ENCODE measurements at places on chromosomes 16 and 17. TPM values are rescaled to one million over a fixed set of nuclear protein-coding genes. Genes with fewer than 3 reads are reported as not detected.

DNA sequence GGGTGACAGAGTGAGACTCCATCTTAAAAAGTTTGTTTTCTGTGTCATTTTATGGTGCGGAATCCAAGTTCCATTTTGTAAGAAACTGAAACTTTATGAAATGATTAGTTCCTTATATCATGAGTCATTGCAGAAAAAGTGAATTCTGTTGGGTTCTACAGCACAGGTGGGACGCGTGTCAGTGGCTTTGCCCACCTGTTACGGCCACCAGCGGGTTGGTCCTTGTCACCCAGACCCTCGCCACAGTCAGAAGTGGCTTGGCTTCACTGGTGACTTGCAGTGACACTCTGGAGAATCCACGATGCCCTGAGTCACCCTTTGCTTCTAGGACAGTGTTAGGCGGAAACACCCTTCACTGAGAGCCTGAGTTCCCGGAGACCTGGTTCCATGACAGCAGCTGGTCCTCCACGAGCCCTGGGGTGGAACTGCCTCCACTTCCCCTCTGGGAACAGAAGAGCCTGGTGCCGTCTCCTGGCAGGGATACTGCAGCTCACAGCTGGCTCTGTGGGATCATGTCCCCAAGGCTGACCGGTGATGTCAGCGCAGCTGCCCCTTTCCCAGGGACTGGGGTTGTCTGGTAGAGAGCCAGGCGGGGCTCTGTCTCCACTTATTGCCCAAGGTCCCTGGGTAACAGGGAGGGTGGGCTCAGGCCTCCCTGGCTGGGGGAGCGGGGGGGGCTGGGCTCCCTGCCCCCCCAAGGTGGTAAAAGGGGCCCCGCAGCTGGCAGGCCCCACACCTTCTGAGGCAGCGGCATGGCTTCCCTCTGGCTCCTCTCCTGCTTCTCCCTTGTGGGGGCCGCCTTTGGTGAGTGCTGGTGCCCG, at the start of gene CTRB1:
CTRB1 (plus strand) TSS at position 733 of the 821 bp plus-strand sequence; CDS start at position 753, 20 bp downstream.
- DNase-seq = no peak

DNA sequence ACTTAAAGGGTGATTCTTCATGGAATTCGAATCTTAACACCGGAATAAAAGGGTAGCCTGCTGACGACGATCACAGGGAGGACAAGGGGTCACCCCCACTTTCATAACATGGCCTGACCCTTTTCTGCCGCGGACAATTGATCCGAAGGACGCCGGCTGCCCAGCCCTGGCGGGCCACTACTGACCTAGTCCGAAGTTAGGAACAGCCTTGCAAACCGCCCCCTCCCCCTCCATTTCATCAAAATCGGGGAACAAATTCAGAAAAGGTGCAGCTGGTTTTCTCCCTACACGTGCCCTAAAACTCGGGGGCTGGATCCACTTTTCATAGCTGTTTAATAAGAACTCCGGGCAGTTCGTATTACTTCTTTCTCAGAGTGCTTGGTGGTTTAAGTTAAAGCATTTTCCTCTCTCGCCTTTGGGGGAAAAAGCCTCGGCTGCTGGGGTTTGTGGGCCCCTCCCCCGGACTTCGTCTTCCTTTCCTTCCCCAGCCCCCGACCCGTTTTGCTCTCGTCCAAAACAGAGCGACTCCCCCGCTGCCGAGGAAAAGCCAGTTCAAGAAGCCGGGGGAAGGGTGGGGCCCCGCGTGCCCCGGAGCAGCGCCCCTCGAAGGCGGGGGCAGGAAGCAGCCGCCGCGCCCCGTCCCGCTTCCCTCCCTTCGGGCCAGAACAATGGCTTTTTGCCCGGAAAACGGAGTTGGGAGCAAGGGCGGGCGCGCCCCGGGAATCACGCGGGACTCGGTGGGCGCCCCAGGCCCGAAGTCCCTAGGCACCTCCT, 641 bp upstream of the CBX2 start:
- DNase-seq = no peak

GRCh38 chr16:48393485-48394354, 8.5 kb upstream of the SIAH1 start:
- DNase-seq = no peak

Gene NAE1
- 103 TPM for polyA plus RNA-seq

- no peak for DNase-seq
Observed at GRCh38 chr17:70024253-70024652, 50.8 kb upstream of the KCNJ16 start.

GRCh38 chr17:76013377-76013932, 12.8 kb downstream of the CDK3 start:
- DNase-seq = no peak

- DNase-seq = no peak
Observed at GRCh38 chr17:75088465-75089417, 987 bp downstream of the SLC16A5 start.

- no peak for DNase-seq
Observed at GRCh38 chr16:88289561-88289960, 93.2 kb upstream of the ZNF469 start.

DNA sequence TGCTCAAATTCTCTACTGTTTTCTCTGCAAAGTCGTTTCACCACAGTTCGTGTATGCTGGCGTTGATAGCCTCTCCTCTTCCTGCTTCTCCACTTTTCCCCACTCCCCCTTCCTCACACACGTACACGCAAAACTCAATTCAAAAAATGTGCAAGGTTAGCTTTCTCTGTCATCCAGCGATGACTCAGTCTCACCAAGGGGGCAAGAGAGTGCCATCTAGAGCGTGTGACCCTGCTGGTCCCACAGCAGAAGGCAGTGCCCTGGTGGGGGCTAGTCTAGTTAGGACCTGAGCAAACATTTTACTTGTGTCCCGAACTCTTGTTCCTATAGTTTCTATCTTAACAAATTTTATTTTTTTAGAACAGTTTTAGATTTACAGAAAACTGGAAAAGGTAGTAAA, 121.2 kb upstream of the CHMP6 start:
- no peak for DNase-seq

DNA sequence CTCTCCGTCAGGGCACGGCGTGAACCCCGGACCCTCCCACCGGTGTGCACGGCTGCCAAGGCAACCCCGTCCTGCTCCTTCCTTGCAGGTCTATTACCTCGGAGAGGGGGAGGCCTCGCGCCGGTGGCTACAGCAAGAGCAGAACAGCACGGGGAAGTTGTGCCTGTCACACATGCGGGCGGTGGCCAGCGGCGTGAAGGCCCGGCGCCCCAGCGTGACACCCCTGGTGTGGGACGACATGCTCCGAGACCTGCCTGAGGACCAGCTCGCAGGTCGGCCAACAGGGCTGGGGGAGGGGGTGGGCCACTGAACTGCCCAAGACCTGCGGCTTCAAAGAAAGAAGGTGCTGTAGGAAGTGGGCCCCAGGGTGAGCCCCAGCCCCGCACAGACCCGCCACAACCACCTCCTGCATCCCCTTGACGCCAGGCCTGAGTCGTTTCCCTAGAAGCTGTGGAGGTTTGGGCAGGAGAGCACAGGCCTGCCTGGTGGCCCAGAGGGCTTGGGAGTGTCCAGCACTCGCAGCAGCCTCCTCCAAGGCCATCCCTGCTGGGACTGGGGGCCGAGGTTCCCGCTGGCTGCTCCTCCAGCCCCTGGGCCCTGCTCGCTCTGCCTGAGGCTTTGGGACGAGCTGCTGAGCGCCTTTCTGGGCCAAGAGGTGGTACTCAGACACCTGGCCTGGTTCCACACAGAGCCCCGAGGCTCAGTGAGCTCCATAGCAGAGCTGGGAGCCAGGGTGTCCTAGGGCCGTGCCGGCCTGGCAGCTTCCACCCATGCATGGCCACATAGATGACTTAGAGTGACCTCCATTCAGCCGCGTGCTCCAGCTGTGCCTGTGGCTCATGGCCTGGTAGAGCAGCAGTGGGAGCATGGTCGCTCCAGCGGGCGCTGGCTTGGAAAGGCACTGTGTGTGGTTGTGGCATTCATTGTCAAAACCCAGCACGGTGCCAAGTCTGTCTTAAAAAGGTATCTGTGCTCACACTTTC, 14.7 kb downstream of the CYBC1 start:
- no peak for DNase-seq

Gene HBA1
- polyA plus RNA-seq = not detected

Gene AOC3
- polyA plus RNA-seq = 0.20 TPM

Gene MMP2
- 0.37 TPM for polyA plus RNA-seq

GRCh38 chr17:43528319-43528987, 17.7 kb downstream of the ETV4 start:
- DNase-seq = no peak

DNA sequence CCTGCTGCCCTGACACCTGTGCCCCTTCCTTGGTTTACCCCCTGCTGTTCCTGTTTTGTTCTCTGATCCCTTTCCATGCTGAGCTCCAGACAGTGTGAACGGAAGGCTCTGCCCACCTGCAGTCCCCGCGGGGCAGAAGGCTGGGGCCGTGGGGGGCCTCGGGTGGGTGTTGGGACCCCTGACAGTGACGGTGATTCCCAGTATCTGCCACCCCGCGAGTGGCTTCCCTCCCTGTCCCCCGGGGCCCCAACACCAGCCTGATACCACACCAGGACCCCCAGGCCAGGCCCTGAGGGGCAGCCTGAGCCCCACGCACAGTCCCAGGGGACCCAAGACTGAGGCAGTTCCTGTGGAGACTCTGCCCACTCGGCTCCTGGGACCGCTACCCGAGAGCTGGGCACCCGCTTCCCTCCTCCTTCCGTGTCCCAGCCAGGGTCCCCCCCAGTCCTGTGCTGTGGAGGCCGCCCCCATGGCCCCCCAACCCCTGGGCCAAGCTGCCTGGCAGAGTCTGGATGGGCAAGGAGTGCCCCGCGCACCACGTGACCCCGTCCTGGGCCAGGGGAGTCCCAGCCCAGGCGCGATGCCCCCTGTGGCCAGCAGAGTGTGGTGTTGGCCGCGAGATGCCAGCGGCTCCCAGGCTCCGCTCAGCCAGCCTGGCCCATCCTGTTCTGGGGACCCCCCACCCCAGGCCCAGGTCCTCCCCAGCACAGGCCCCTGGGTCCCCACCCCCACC, 10.0 kb upstream of the C1QTNF8 start:
- no peak for DNase-seq

GRCh38 chr17:83131401-83132011, 52.1 kb downstream of the METRNL start:
- DNase-seq = no peak

DNA sequence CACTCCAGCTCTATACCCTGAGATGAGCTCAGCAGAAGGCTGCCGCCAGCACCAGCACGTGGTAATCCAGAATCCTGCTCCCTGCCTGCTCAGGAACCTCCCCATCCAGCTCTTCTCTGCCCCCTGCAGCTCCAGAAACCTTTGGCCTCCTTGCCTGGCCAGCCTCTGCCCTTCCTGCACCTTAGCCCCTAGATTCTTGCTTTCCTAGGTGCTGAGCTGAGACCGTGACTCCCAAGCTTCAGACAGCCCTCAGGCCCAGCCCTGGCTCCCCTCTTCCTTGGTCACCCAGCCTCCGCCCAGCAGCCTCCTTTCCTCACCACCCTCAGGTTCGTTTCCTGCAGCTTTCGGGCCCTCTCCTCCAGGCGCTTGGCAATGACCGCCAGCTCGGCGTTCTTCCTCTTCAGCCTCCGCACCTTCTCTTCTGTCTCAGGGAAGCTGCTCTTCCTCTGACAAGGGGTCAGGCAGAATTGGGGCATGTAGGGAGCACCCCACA, 2.6 kb downstream of the TSPOAP1 start:
- no peak for DNase-seq

- DNase-seq = no peak
Observed at GRCh38 chr17:64155129-64155528, 25.2 kb upstream of the ERN1 start.

GRCh38 chr16:2333772-2334379, 6.7 kb downstream of the ABCA3 start:
- DNase-seq = no peak

GRCh38 chr17:81713556-81714411, 1.7 kb downstream of the SLC25A10 start:
- no peak for DNase-seq

Gene CES4A
- 1.7 TPM for polyA plus RNA-seq

Gene PIK3R6
- polyA plus RNA-seq = 95.9 TPM

GRCh38 chr17:4950075-4950745, 709 bp upstream of the ENO3 start:
- no peak for DNase-seq
